ENCODE measurements at places on chromosomes 5 and 9.

- DNase-seq, result no peak
Observed at GRCh38 chr5:39587675-39588074, 162.9 kb upstream of the DAB2 start.

- DNase-seq, result no peak
Observed at GRCh38 chr5:88698290-88698689, 184.7 kb downstream of the MEF2C start.

GRCh38 chr5:131758520-131758900 lies 38.3 kb downstream of the FNIP1 start:
- DNase-seq, result no peak

- DNase-seq, result no peak
Observed at GRCh38 chr5:177523711-177524538, 7.2 kb upstream of the DDX41 start.

GRCh38 chr5:34047143-34047542 lies 4.1 kb upstream of the C1QTNF3 start:
- no peak for DNase-seq

DNA sequence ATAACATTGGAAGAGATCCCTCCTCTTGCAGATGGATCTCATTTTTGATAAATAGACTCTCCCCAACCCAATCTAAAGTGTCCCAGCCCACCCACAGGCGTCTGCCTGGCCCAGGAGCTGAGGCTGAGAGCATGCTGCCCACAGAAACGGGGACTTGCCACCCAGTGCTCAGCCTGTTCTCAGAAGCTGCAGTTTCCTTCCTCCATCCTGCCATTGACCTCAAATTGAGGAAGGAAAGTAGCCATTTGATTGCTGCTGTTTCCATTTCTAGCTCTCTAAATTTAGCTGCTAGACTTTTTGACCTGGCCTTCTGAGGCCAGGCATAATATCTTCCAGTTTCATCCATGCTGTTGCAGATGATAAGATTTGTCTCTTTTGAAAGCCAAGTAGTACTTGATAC lies 31.1 kb upstream of the FRMD3 start:
- no peak for DNase-seq

DNA sequence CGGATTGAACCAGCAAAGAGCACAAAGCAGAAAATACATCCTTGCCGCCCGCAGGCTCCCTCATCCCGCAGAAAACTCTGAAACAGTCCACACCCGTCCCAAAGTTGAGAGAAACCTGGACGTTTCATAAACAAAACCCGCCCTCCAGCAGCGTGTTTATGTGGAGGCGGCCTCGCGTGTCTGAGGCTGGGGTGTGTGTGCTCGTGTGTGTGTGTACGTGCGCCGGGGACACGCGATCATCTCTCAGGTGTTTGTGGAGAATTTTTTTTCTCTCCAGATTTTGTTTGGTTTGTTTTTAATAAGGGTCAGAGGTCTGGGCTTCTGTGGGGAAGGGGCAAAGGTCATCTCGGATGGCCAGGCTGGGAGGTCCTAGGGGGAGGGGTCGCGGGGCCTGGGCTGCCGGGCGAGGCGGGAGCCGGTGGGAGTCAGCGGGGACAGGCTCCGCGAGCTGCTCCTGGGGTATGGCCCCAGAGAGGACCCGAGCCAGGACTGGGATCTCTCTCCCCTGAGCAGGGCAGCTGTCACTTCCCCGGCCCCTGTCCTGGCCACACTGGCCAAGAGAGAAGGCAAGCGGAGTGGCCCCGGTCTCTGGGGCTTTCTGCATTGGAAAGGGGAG lies 206.4 kb downstream of the C9orf50 start:
- peak; percentile 50 for DNase-seq

- no peak for DNase-seq
Observed at GRCh38 chr5:37991301-37992299, 151.8 kb upstream of the GDNF start.

DNA sequence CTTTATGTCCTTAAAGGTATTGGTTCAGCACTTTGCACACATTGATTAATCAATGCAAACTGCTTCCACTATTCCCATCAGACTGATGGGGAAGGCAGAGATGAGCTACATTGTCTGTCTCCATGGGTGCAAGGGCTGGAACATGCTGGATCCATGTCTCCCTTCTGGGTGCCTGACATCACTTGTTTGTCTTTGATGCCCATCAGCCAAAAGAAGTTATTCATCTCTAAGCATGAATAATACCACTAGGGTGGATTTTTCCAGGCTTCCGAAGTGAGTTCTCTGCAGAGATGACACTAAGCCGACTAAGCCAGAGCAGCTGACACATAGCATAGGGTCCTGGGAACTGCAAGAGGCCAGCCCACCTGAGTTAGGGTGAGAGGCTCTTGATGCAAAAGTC lies 8.7 kb downstream of the FGF1 start:
- peak; percentile 13 for DNase-seq

DNA sequence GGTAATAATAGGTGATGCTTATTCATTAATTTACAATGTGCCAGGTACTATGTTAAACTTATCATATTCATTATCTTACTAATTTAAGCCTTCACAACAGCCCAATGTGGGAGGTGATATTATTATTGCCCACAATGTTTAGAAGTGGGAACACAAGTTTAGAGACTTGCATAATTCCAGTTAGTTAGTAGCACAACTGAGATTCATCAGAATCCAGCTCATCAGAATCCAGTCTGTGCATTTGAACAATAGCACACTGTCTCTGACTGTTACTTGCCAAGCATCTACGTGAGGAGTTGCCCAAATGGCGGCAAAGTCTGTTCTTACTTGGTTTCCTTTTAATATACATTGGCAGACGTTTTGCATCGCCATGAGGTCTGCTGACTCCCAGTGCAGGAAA lies 110.9 kb upstream of the BASP1 start:
- DNase-seq, result no peak

DNA sequence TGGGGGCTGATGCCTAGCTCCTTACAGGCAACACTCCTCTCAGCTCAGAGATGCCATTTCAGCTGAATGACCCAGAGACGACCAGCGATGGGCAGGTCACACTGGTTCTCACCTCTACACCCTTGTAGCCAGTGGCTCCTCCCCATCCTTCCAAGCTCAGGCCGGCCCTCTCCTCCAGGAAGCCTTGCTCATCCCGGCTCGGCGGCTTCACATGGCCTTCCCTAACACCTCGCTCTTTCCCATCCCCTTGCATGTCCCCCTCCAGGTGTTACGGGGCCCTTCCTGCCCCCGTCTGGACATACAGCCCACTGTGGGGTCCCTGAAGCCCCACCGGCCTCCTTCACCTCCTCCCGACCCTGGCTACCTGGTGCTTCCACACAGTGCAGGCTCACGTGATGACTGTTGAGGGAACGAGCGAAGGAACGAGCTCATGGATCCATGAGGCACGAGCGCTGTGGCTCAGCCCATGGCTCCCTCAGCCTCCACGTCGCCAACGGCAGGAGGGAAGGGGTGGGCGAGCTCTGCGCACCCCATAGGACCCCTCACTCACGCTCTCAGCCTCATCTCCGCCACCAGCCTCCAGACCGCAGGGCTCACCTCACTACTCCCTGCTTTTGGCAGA lies 45.7 kb downstream of the SARDH start:
- no peak for DNase-seq

GRCh38 chr5:157571357-157571827 lies 4.2 kb downstream of the ADAM19 start:
- DNase-seq, result no peak

DNA sequence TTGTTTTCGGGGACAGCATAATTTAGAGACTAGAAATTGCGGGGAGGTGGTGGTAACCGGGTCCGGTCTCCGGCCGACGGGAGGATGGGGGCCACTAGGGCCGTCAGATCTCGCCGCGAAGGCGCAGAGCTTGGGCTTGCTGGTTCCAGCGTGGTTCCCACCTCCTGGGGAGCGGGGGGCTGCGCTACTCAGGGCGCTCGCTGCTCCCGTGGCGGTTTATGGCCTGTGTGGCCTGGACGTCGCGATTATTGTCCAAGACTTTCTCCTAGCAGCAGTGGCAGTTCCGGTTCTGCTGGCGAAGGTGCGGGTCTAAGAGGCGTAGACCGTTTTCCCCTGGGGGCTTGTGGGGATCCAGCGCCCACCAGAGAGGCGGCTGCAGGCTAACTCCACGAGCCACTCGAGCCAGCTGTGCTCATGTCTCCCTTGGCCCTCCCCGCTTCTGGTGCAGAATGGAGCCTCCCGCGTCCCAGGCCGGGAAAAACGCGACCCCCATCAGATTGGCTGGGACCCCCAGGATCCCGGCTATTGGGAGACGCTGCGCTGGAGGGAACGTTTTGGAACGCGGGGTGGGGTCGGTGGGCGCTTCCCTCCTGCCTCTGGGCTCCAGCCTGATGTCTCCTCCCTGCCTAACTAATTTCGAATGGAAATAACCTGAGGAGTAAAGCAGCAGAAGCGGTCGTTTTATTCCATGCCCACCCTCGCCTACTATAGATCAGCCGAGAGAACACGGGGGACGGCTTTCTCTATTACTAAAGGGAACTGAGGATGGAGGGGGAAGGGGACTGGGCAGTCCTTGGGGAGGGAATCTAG lies 87.1 kb downstream of the ENTREP1 start:
- DNase-seq, result no peak

DNA sequence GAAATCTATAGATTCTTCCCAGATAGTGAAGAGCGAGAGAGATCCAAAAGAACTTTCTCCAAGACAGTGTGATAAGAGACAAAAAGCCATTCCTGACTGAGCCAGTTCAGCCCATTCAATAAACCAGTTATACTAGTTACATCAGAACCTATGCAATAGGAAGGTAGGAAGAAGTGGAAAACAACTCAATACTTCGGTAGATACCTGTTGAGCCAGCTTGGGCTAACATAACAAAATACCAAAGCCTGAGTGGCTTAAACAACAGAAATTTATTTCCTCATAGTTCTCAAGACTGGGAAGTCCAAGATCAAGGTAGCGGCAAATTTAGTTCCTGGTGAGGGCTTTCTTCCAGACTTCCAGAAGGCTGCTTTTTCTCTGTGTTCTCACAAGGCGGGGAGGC lies 214.5 kb upstream of the GRAMD2B start:
- DNase-seq, result no peak

GRCh38 chr5:34751807-34752736 lies 86.9 kb upstream of the TTC23L start:
- DNase-seq, result no peak

- no peak for DNase-seq
Observed at GRCh38 chr5:136086783-136087566, 45.7 kb upstream of the SMAD5 start.

GRCh38 chr9:117375956-117376355 lies 38.9 kb downstream of the ASTN2 start:
- no peak for DNase-seq

DNA sequence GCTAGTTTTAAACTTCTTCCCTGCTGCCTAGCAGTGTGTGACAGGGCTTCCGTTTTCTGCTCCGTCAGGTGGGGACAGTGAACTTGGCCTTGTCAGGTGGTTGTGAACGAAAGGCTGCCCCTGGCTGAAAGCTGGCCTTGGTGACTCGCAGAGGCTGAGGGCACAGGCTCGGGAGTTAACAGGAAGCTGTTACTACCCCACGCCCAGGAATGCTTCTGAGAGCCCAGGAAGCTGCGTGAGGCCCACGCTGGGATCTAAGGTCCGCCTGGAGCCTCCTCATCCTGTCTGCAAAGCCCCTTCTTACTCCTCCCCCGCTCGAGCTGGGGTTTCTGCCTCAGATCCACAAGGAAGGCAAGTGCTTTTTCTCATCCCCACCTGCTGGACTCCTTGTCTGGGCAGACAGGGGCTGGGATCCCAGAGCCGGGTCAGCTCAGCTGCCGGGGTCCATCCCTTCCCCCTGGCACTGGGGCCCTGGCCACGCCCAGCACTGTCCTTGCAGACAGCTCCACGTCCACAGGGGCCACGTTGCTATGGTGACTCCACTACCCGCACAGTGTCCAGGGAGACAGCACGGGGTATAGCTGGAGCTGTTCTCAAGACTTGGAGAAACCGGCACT lies 124.7 kb upstream of the TBC1D2 start:
- no peak for DNase-seq

- DNase-seq, result no peak
Observed at GRCh38 chr9:120117081-120117480, 462.9 kb downstream of the CDK5RAP2 start.
